Activated naive CD8-positive, alpha-beta T cell treated with anti-CD3 and anti-CD28 coated beads, Interleukin-2, amount 50 U/mL, for 24 hours (primary cell): ENCODE measurements at places on chromosomes 16 and 17.

GRCh38 chr17:68771867-68772515, 170.8 kb upstream of the FAM20A start:
- H3K4me1 ChIP-seq, result peaks cover 6% of the 10 kb centered on the region
- H3K4me3 ChIP-seq, result no peak overlapping the region
- no peak overlapping the region for H3K27ac ChIP-seq
- no peaks in the 10 kb centered on the region for H3K36me3 ChIP-seq

- H3K27ac ChIP-seq, result no peak overlapping the region
- no peak for DNase-seq
- H3K36me3 ChIP-seq, result peaks cover 27% of the 10 kb centered on the region
Observed at GRCh38 chr17:82723169-82723807, 6.8 kb downstream of the FN3KRP start.

GRCh38 chr17:4483012-4483840, 15.5 kb upstream of the SPNS2 start:
- no peak overlapping the region for H3K4me3 ChIP-seq
- H3K27me3 ChIP-seq, result no peaks in the 10 kb centered on the region
- peaks cover 40% of the 10 kb centered on the region for H3K4me1 ChIP-seq

GRCh38 chr17:45809499-45809898, 25.4 kb downstream of the CRHR1 start:
- no peak for DNase-seq
- H3K27ac ChIP-seq, result no peak overlapping the region
- no peaks in the 10 kb centered on the region for H3K36me3 ChIP-seq
- no peak overlapping the region for H3K4me3 ChIP-seq
- H3K27me3 ChIP-seq, result peaks cover 2% of the 10 kb centered on the region

- H3K4me1 ChIP-seq, result peaks cover 34% of the 10 kb centered on the region
- peaks cover 1% of the 10 kb centered on the region for H3K36me3 ChIP-seq
- DNase-seq, result peak; percentile 72
- peak overlapping the region; percentile 82 for H3K27ac ChIP-seq
- H3K4me3 ChIP-seq, result peak overlapping the region; percentile 84
Observed at GRCh38 chr17:17682293-17682736, 1.1 kb downstream of the RAI1 start.

DNA sequence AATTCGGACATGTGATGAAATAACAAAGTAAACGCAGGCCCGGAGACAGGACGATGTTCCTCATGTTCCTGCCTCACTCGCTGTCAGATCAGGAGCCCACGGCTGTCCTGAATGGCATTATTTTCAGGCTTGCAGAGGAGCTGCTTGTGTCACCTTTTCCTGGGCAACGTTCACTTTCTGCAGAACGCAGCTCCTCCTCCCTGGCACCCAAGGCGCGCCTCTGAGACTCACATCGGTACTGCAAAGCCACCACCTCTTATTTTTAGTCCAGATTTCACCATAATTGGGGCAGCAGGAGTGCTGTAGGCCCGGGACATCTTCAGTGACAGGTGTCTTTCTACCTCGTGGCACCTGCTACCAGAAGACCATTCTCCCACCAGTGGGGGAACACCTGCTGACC, 8.0 kb upstream of the C16orf96 start:
- no peak overlapping the region for H3K27ac ChIP-seq
- no peaks in the 10 kb centered on the region for H3K27me3 ChIP-seq

DNA sequence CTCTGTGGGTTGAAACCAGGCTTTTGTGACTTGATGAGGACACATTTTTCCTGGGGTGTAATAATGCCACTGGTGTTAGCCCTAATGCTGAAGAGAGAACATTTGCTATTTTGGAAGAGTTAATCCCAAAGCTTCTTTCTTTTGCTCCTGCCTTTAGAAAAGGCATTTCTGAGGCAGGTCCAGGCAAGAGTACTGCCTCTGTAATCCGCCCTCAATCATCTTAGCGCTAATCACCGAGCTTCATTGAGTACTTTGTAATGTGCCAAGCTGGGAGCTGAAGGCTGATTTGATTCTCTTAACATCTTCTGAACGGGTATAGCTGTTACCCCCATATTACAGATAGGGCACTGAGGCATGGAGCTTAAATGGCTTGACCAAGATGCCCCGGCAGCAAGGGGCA, 60.3 kb downstream of the AKAP1 start:
- H3K4me1 ChIP-seq, result no peaks in the 10 kb centered on the region
- no peaks in the 10 kb centered on the region for H3K27me3 ChIP-seq
- no peak for DNase-seq
- no peaks in the 10 kb centered on the region for H3K36me3 ChIP-seq
- no peak overlapping the region for H3K27ac ChIP-seq

DNA sequence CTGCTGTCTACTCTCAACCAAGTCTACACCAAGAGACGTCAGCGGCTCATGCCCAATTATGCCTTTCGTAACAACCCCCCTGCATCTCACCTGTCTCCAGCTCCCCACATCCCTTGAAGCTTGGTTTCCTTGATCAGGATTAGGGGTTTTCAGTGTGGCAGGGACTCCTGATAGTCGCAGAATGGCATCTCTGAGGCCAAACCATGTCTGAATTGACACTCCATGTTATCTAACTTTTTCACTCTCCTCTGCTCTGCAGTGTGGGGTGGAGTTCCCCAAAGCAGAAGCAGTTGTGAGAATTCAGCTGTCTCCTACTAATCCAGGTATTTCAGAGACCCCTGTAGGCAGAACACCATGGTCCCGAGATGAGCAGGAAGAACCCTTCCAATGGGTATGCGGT, 5.6 kb upstream of the AHSP start:
- no peak for DNase-seq
- H3K4me1 ChIP-seq, result peaks cover 22% of the 10 kb centered on the region
- no peak overlapping the region for H3K4me3 ChIP-seq
- no peak overlapping the region for H3K27ac ChIP-seq

DNA sequence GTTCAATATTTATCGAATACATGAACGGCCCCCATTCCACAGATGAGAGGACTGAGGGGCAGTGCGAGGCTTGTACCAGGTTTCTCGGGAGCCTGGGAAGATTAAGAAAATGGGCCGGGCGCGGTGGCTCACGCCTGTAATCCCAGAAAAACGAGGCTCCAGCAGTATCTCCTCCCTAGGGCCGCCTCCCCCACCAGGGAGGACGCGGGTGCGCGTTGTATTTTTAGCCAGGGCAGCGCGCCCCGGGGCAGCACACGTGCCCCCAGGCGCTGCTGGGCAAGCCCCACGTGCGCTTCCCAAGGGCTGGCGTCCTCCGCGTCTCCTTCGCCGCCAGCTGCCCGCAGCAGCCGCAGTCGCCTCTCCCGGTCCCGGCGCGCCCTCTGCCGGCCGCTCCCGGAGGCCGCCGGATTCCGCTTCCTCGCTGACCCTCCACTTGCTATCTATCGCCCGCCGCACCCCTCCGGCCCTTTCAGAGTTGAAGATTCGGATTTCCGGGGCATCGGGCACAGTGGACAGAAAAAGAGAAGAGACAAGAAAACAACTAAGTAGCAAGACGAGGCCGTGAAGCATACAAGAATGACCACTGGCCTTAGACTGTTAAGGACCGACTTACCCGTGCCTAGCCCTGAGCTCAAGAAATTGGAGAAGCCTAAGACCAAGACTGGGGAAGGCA, 1.9 kb upstream of the YBX2 start:
- no peak overlapping the region for H3K27ac ChIP-seq
- no peaks in the 10 kb centered on the region for H3K36me3 ChIP-seq
- DNase-seq, result peak; percentile 85
- peaks cover 30% of the 10 kb centered on the region for H3K27me3 ChIP-seq
- peaks cover 23% of the 10 kb centered on the region for H3K4me1 ChIP-seq
- H3K4me3 ChIP-seq, result peak overlapping the region; percentile 52

GRCh38 chr16:26070302-26071100, 378.7 kb downstream of the HS3ST4 start:
- H3K27me3 ChIP-seq, result no peaks in the 10 kb centered on the region
- no peaks in the 10 kb centered on the region for H3K36me3 ChIP-seq
- no peak overlapping the region for H3K27ac ChIP-seq
- no peak overlapping the region for H3K4me3 ChIP-seq
- no peaks in the 10 kb centered on the region for H3K4me1 ChIP-seq

GRCh38 chr17:4895657-4896331, 3.5 kb upstream of the C17orf107 start:
- H3K4me3 ChIP-seq, result no peak overlapping the region
- H3K27ac ChIP-seq, result no peak overlapping the region
- H3K27me3 ChIP-seq, result no peaks in the 10 kb centered on the region
- no peak for DNase-seq

GRCh38 chr16:80586476-80586875, 45.7 kb downstream of the DYNLRB2 start:
- H3K27ac ChIP-seq, result no peak overlapping the region
- peaks cover 21% of the 10 kb centered on the region for H3K27me3 ChIP-seq
- peaks cover 4% of the 10 kb centered on the region for H3K36me3 ChIP-seq
- H3K4me1 ChIP-seq, result peaks cover 55% of the 10 kb centered on the region

- peak overlapping the region; percentile 78 for H3K4me3 ChIP-seq
- peak; percentile 73 for DNase-seq
- no peaks in the 10 kb centered on the region for H3K36me3 ChIP-seq
- peaks cover 5% of the 10 kb centered on the region for H3K4me1 ChIP-seq
- H3K27ac ChIP-seq, result no peak overlapping the region
- peaks cover 11% of the 10 kb centered on the region for H3K27me3 ChIP-seq
Observed at GRCh38 chr17:30104575-30105339, 11.9 kb upstream of the NSRP1 start.

DNA sequence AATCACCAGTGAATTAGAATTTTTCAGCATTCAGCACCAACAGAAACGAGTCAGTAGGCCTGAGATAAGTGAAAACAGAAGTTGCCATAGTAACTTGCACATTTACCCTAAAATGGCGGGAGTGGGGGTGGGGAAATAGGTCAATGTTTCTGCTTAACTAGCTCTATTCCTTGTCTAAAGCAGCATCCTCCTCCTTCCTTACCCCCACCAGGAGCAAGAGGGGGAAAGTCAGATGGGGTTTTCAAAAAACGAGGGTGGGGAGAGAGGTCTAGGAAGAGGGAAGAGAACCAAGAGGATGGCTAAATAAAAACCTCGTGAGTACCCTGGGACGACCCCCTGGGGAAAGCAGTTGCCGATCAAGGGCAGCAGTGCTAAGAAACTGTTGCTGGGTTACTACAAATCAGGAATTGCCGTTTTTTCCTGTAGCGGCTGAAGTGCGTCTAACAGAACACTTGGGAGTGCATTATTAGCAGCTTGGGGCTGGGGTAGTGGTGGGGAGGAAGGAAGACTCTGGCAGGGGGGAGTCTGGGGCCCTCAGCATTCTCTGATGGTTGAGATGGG, 34.4 kb upstream of the MNT start:
- no peaks in the 10 kb centered on the region for H3K4me1 ChIP-seq
- DNase-seq, result no peak

GRCh38 chr16:1117176-1117900, 21.3 kb upstream of the C1QTNF8 start:
- H3K36me3 ChIP-seq, result no peaks in the 10 kb centered on the region
- no peak for DNase-seq
- H3K4me3 ChIP-seq, result no peak overlapping the region
- peaks cover 1% of the 10 kb centered on the region for H3K27me3 ChIP-seq
- no peaks in the 10 kb centered on the region for H3K4me1 ChIP-seq

DNA sequence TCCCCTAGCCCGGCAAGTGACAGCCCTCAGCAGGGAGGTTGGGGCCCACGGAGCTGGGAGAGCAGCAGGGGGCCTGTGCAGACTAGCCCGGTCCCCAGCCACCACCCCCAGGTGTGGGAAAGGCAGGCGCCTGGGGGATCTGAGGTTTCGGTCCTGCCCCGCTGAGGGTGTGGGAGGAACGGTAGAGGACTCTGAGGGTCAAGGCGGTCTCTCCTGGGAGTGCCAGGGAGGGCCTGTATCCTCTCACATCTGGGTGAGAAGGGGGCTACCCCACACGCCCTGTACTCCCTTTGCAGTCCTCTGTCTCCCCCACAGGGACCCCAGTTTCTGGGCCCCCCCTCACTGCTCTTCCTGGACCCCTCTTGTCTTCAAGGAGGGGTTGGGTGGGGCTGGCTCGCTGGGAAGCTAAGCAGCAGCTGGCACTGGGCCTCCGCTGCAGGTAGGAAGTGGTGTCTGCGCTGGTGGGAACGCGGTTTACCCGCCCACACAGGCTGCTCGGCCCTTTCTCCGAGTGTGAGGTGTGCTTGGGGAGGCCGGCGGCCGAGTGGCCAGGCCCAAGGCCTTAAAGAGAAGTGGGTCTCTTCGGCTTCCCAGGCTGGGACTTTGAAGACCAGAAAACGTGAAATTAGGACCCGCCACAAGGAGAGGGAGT, 15.4 kb downstream of the CD7 start:
- DNase-seq, result peak; percentile 79
- H3K27me3 ChIP-seq, result peaks cover 2% of the 10 kb centered on the region
- H3K36me3 ChIP-seq, result no peaks in the 10 kb centered on the region

GRCh38 chr17:74646231-74646630, 22.7 kb upstream of the CD300E start:
- no peak overlapping the region for H3K4me3 ChIP-seq
- H3K4me1 ChIP-seq, result peaks cover 7% of the 10 kb centered on the region
- no peak for DNase-seq

DNA sequence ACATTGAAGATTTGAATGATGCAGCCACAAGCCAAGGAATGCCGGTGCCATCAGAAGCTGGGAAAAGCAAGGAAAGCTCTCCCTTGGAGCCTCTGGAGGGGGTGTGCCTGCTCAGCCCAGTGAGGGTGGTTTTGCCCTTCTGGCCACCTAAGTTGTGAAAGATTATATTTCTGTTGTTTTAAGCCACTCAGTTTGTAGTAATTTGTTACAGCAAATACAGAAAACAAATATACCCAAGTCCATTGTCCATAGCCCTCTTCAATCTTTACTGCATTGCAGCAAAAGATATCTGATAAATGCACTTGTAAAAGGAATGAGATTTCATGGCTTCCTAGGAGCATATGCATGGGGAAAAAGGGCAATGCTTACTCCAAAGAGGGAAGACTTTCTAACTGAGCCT, 447.9 kb downstream of the HAPSTR1 start:
- no peak for DNase-seq

GRCh38 chr16:3578610-3579551, 1.7 kb upstream of the NLRC3 start:
- peaks cover 2% of the 10 kb centered on the region for H3K36me3 ChIP-seq
- DNase-seq, result peak; percentile 76
- peaks cover 52% of the 10 kb centered on the region for H3K4me1 ChIP-seq
- H3K4me3 ChIP-seq, result peak overlapping the region; percentile 90

DNA sequence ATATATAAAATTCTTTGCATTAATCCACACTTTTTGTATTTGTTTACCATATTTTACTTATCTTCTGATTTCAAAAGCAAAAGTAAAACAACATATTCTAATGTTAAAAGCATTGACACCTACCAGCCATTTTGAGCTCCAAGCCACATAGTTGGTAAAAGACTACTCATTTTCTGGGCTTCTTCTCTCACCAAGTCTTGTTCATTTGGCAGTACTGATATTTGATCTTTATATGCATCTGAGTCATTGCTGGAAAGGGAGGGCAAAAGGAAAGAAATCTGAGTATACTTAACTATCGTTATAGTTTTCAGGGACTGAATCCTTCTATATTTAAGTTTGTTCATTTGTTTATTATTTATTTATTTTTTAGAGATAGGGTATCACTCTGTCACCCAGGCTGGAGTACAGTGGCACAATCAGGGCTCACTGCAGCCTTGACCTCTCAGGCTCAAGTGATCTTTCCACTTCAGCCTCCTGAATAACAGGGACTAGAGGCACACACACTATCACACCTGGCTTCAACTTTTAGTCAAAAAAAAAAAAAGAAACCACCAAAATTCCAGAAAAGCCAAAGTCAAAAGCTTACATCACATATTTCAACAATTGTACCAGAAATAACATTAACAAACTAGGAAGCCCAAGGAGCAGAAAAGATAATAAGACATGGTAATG, 121.0 kb upstream of the TOB1 start:
- no peak overlapping the region for H3K27ac ChIP-seq
- no peaks in the 10 kb centered on the region for H3K27me3 ChIP-seq
- no peaks in the 10 kb centered on the region for H3K4me1 ChIP-seq
- no peak for DNase-seq
